ENCODE measurements at places on chromosomes 7 and 10.

GRCh38 chr10:71773221-71773971 lies at the start of gene VSIR:
TSS of gene VSIR (minus strand) at chr10:71773520. CDS start at chr10:71773439, 81 bp downstream.
- peak; percentile 40 for DNase-seq

- no peak for DNase-seq
Measured at GRCh38 chr7:7688956-7689355, 29.5 kb downstream of the RPA3 start.

- DNase-seq: no peak
Measured at GRCh38 chr7:18498341-18498740, 2.8 kb downstream of the HDAC9 start.

GRCh38 chr10:115903207-115903606 lies 369.8 kb downstream of the GFRA1 start:
- DNase-seq: no peak

GRCh38 chr10:69630651-69631400 lies 779 bp downstream of the FAM241B start:
- DNase-seq: no peak

DNA sequence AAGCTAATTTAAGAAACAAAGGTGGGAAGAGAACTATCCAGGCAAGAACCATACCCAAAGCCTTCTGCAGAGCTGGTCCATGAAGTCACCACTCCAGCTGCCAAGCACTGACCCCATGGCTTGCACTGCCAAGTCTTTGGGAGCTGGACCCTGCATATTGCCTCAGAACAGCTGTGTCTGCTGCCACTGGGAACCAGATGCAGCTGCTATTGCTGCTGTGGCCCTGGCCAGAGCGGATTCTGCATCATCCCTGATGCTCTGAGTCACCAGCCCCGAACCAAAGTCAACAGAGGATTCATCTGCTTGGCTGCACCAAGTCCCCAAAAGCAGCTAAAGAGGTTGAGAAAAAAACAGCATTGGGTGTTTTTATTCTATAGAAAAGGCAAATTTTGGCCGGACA lies 39.2 kb upstream of the GSAP start:
- DNase-seq: no peak

- no peak for DNase-seq
Measured at GRCh38 chr7:94266238-94266644, 128.5 kb upstream of the COL1A2 start.
